ENCODE measurements at places on chromosomes 1 and 21. TPM values are rescaled to one million over a fixed set of nuclear protein-coding genes. Genes with fewer than 3 reads are reported as not detected.
A peak's percentile ranks its signal among the peaks of the same experiment; 100 is the strongest.

DNA sequence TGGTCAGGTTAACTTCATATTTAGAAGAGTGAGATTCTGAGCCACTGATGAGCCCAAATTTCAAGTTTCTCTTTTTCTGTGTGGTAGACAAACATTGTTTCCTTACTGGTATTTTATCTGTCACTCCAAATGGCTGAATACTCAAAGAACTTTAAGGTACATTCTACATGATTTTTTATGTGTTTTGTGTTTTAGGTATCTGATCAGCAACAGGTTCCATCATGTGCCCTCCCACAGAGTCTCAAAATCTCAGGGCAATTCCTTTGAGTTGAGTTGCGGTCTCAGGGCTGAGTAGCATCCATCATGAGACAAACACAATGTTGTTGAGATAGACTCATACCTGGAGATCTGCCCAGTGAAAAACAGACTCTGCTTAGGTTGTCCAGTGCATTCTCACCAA, 14.7 kb upstream of the CEP350 start:
- no peak for DNase-seq

TEDDM1 gene
- total RNA-seq = not detected

APP gene
- 624 TPM for total RNA-seq

- DNase-seq = peak; percentile 100
Observed at GRCh38 chr1:33099290-33100118, 18.6 kb downstream of the AZIN2 start.

PLA2G2D gene
- not detected for total RNA-seq

GRCh38 chr1:227954163-227954850, 6.6 kb upstream of the WNT9A start:
- no peak for DNase-seq

DNA sequence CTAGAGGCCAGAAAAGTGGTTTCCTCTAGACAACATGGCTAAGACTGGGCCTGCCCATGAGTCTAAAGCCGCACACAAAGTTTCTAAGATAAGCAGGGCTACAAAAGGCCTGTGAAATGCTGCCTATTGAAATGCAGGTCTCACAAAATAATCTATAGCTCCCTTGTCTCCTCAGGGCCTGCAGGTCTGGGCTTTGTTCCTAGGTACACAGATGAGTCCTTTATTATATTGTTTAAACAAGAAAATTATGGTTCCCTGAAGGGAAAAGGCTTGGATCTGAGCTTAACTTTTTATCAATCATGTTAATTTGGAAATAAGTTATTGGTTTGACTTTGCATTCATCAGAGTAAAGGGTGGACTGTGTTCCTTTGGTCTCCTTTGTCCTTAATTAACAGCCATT, 413.4 kb upstream of the BEND5 start:
- DNase-seq = no peak

TMEM79 gene
- 3.0 TPM for total RNA-seq

DNA sequence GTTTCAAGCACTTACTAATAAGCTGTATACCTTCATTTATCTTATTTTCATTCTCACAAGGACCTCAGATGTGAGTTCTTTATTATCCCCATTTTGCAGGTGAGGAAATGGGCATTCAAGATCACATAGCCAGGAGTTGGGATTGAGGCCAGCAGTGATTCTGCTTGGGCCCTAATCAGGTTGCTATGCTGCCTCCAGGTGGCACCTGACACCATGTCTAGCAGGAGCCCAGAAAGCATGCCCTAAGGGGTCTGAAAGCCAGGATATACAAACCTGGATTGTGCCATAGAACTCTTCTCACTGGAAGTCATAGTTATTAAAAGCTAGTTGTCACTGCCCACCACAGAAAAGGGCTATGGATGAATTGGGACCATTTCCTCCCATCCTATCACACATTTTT, 61.1 kb downstream of the FYB2 start:
- DNase-seq = no peak

SETDB1 gene
- total RNA-seq = 25.5 TPM

- DNase-seq = no peak
Observed at GRCh38 chr1:86155807-86156565, 586 bp downstream of the COL24A1 start.

GRCh38 chr1:230760360-230760827, 13.2 kb downstream of the CAPN9 start:
- DNase-seq = no peak

PLEKHO1 gene
- total RNA-seq = 113 TPM

- no peak for DNase-seq
Observed at GRCh38 chr1:23625459-23625858, 66.1 kb upstream of the RPL11 start.

GRCh38 chr1:111487133-111487532, 13.3 kb downstream of the C1orf162 start:
- DNase-seq = no peak

DNA sequence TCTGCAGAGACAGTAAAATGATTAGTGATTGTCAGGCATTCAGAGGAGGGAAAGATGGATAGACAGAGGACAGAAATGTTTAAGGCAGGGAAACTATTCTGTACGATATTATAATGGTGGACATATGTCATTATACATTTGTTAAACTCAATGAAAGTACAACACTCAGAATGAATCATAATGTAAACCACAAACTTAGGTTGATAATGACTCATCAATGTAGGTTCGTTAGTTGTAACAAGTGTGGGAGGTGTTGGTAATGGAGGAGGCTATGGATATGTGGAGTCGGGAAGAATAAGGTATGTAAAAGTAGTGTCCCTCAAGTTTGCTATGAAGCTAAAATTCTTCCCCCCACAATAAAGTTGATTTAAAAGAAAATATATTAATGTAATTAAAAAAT, 455.0 kb downstream of the BRINP3 start:
- peak; percentile 16 for DNase-seq

GRCh38 chr1:43858324-43858723, 75.3 kb upstream of the ARTN start:
- DNase-seq = peak; percentile 84
